Kidney (tissue), 22 donors: ENCODE measurements at places on chromosomes 16 and 17.

DNA sequence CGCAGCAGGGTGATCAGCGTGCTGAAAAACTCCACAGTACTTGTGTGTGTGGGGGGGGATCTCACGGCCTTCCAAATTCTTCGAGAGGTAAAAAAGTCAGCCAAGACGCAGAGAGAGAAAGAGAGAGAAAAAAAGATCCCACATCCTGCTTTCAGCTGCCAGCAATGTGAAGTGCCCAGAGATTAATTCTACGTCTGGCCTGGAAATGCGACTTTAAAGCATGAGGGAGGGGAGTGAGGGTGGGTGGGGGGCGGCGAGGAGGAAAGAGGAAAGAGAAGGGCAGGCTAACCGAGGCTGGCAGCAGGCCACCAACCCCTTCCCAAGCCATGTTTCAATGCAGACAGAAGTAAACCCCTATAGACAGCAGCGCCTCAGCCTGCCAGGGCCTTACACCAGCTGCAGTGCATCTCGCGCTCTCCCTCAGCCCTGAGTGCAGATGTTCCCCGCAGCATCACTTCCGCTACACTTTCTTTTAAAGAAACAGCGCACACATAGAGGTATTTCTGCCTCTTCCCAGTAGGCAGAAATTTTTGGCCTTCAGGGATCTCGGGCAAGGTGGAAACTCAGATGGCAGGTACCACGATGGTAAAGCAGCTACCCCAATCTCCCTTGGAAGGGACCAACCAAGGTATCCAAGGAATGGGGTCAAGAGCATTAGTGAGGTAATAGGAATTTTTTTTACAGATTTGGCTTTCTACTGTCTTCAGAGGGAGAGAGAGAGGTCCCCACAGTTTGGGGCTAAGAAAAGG, 87.8 kb downstream of the SMG6 start:
- peak; percentile 95 for DNase-seq

GRCh38 chr16:89123831-89124100, 30.1 kb downstream of the ACSF3 start:
- no peak for DNase-seq

DNA sequence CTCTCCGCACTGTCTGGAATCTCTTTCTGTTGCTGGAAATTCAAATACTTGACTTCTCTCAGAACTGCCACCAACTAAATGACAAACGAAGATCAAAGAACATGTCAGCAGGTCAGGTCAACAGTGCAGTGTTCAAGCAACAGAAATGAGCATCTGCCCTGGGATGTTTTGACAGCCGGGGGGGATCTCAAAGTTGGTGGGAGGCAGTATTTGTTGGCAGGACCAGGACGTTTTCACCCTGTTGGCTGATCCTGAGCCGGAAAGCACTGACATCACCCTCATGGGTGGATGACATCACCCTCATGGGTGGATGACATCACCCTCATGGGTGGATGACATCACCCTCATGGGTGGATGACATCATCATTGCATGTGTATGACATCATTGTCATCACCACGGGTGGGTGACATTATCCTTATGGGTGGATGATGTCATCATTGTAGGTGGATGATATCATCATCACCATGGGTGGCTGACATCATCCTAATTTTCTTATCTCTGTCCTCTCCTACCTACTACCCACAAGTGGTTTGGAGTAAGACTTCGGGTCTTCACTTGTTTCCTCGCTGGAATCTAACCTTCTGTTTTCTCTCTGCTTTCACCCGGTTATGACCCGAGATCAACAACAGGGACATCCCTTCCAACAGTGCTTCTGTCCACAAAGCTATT, 18.9 kb downstream of the DNAH17 start:
- DNase-seq, result no peak

DNA sequence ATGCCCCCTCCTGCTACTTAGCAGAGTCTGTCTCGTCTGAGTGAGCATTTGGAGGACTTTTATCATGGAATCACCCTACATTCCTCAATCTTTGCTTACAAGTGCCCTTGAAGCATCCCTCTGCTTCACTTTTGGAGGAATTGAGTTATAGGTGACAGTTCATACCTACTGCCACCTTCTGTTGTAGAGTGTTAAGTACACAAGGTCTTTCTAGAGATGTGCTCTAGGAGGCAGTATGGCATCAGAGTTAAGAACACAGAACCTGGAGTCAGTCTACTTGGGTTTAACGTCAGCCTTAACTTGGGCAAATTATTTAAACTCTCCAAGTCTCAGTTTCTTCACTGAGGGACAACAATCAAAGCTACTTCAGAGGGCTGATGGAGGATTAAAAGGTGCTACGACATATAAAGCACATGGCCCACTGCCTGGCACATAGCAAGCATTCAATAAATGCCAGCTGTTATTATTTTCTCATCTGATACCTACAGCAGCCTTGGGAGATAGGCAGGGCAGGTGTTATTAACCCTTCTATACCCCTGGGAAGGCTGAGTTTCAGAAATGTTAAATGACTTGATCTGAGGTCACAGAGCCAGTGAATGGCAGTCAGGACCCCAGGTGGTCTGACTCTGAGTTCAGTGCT, 62.2 kb downstream of the UTP18 start:
- DNase-seq, result no peak

DNA sequence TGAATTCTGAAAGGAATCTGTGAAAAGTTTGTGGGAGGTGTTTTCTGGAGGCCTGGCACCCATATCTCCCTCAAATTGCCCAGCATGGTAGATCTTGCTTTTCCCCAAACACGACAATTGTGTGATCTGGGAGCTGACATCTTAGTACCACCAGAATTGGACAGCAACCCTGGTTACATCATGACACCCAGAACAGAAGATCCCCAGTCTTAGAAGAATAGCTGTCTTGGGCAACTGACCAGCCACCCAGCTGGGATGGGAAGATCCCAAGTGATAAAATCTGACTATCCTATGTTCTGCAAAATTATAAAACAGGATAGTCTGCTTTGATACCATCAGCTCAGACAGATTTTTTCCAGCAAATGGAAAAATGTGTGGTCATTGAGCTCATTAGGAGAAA, 235.3 kb downstream of the CDH13 start:
- no peak for DNase-seq
